CD4-positive, alpha-beta T cell treated with Interleukin-15 for 1 hour (primary cell): ENCODE measurements at places on chromosomes 2 and 18.

DNA sequence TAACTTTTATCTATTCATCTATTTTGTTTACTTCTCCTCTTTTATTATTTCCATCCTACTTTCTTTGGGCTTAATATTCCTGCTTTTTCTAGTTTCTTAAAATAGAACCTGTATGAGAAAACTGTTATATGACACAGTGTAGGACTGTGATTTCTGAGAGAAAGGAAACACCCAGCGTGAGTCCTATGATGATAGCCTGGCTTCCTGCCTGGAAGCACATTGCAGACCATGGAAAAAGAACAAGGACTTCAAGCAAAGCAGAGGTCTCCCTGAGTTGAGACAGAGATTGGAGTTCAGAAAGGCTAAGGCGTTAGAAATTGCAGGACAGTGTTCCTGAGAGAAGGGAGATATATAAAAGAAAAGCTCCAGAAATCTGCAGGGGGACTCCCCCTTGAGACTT lies 7.8 kb downstream of the RBM44 start:
- DNase-seq = no peak

GRCh38 chr2:69114534-69114933 lies 101.6 kb downstream of the ANTXR1 start:
- DNase-seq = no peak

GRCh38 chr2:85704800-85705679 lies 10.9 kb downstream of the GNLY start:
- DNase-seq = peak; percentile 35

DNA sequence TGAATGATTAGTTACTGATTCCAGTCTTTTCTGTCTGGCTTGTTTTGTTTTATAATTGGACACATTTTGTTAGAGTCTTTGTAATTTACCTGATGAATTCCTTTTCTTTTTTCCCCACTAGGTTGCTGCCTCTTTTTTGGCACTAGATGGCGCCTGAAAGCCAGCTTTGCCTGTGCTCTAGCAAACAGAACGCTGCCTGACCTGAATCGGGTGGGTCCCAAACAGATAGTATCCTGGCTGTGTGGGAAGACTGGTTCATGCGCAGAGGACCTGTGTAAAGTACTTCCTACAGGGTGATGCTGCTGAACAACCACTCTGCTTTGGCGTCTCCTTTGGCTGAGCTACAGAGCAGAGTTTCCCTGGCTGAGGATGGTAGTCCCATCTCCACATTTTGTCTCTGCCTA lies 288.2 kb downstream of the IKZF2 start:
- no peak for DNase-seq

GRCh38 chr2:174597345-174598047 lies at the start of gene WIPF1:
WIPF1 (minus strand) TSS chr2:174597804; CDS start chr2:174585573, 12,231 bp downstream.
- peak; percentile 80 for DNase-seq
